T-helper 17 cell (primary cell): ENCODE measurements at places on chromosomes 11 and 22. TPM values are rescaled to one million over a fixed set of nuclear protein-coding genes. Genes with fewer than 3 reads are reported as not detected.

- DNase-seq: no peak
These were observed 837 bp upstream of the PLAAT5 start for GRCh38 chr11:63491636-63492372.

DNA sequence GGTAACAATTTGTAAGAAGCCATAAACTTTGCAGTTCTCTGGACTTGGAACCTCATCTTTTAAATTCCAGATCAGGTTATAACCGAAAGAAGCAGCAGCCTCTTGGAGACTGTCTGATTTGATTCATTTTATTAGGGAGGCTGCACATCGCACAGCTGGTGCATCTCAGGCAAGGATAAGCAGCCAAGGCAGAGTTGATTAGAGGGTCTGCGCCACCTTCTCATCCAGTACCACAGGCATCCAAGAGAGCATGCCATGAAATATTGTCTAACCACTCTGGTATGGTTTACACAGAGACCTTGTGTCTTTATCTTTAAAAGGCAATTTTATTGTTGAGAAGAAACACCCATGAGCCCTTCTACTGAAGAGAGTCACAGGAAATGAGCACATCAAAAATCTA is 16.2 kb upstream of the CWF19L2 start:
- no peak for DNase-seq

- no peak for DNase-seq
These were observed 191.4 kb downstream of the DBX1 start for GRCh38 chr11:19968860-19969259.

- DNase-seq: no peak
These were observed 30.6 kb downstream of the ARVCF start for GRCh38 chr22:19986011-19986409.

GRCh38 chr11:35324981-35325380 is 94.4 kb downstream of the SLC1A2 start:
- no peak for DNase-seq

DNA sequence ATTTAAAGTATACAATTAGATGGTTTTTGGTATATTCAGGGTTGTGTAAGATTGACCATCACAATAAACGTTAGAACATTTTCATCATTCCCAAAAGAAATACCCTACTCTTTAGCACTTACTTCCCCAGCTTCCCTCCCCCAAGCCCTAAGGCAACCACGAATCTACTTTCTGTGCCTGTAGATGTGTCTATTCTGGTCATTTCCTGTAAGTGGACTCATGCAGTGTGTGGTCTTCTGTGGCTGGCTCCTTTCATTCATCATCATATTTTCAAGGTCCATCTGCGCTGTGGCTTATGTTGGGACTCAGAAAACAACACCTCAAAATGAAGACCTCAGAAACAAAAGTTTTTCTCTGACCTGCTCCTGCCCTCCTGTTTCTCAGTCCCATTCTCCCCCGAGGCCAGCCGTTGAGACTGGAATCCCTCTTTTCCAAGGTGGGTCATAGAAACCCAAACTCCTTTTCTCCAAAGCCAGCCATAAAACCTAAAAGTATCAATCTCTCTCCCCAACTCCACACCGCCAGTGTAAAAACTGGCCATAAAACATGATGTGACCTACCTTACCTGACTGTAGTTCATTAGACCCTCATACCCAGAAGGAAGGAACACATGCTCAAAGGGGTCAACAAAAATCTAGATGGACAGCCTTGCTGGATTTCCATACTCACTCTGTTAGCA is 12.9 kb upstream of the TMPRSS13 start:
- DNase-seq: no peak

- DNase-seq: no peak
These were observed 20.9 kb downstream of the INCENP start for GRCh38 chr11:62144641-62145255.

DNA sequence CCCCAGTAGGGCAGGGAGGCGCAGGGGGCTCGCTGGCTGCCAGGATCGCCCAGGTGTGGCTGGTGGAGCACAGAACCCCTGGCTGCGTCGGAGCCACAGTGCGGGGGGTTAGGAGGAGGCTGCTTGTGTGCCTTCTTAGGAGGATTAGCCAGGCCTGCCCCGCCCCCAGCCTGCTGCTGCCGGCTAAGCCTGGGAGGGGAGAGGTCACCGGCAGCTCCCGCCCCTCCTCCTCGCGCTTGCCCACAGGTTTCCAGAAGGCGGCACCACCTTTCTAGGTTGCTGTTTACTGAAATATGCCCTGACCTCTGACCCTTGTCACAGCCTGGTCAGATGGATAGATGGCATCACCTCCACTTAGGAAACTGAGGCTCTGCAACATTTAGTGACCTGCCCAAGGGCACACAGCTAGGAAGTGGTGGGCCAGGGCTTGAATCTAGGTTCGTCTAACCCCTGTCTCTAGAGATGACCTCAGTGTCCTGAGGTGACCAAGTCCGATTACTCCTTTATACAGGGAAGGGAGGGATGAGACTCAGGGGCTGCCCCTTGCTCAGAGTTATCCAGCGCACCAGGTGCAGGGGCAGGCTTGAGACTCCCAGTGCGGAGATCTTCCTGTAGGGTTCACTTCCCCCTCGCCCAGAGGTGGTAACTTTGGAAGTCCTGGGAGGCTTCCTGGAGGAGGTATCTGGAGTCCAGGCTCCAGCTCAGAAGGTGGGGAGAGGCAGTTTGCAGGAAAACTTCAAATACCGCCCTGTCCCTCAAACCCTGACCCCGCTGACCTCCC is 44.0 kb downstream of the MYO7A start:
- no peak for DNase-seq

DNA sequence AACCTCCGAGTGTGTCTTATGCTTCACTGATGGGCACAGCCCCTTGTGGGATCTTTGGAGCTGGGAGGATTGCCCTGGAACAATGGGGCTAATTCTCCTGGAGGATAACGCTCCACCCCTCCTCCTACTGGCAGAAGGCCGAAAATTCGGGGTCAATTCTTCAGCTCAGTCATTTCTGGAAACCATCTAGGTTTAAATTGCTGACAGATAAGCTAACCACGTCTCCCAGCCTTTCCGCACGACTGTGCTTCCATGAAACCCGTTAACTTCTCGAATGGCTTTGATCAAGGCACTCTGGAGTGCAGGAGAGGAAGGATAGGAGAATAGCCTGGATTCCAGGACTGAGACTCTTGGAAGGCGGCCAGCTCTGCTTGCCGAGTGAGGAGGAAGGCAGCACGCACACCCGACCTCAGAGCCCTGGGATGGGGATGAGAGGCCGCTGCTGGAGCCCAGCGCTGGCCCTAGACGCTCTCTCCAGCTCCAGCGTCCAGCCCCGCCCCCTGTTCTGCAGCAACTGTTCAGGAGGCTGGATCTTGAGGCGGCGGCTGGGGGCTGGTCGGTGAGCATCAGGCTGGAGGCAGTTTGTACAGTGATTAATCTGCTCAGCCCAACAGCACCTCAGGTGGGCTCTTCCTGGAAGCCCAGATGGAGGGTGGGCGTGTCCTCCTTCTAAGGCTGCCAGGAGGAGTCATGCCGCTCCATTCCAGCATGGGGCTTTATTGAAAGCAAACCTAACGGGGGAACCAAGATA is 176.7 kb upstream of the NCAM1 start:
- no peak for DNase-seq

- no peak for DNase-seq
These were observed 11.9 kb downstream of the RBFOX2 start for GRCh38 chr22:36016684-36017083.

GRCh38 chr11:83056204-83056603 is 15.5 kb downstream of the RAB30 start:
- no peak for DNase-seq

DNA sequence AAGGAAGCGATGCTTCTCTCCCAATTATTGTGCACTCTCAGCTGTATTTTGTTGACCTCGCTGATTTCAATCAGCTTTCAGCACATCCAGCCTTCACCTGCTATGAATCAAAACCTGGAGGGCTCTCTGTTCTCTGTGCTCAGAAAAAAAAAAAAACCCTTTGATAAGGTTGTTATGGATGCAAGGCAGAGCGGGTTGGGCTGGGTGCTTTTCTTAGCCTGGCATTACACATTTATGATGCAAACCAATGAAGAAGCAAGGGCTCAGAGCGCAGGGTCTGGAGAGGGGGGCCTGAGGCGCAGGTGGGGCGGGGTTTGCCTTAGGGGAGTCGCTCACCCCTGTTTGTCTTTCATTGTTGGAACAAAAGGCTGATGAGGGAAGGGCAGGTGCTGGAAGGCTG is 86.0 kb upstream of the CADM1 start:
- no peak for DNase-seq

GRCh38 chr22:20428496-20429253 is 8.9 kb downstream of the SCARF2 start:
- no peak for DNase-seq

DNA sequence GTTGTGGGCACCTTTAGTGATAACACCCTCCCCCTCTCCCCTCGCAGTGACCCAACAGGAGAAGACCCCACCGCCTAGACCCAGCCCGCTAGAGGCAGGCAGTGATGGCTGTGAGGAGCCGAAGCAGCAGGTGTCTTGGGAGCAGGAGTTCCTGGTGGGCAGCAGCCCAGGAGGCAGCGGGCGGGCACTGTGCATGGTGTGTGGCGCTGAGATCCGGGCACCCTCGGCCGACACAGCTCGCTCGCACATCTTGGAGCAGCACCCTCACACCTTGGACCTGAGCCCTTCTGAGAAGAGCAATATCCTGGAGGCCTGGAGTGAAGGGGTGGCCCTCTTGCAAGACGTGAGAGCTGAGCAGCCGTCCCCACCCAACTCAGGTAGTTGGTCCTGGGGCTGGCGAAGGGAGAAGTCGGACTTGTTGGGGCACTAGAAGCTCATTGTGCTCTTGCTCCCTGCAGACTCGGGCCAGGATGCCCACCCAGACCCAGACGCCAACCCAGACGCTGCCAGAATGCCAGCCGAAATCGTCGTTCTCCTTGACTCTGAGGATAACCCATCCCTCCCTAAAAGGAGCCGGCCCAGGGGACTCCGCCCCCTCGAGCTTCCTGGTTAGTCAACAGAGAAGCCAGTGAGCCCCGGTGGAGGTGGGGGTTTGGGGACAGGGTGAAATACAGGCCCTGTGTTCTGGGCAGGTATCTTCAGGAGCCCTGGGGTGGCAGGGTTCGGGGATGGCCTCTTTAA is 4.7 kb downstream of the SPINDOC start:
- DNase-seq: no peak

- DNase-seq: no peak
These were observed 32.4 kb upstream of the PRR5 start for GRCh38 chr22:44669561-44669976.

- no peak for DNase-seq
These were observed 28.4 kb upstream of the HMOX1 start for GRCh38 chr22:35352214-35353111.

GRCh38 chr22:42062506-42063170 is 8.0 kb downstream of the NAGA start:
- DNase-seq: no peak

- DNase-seq: no peak
These were observed 868.5 kb downstream of the TBC1D22A start for GRCh38 chr22:47630741-47631534.

DNA sequence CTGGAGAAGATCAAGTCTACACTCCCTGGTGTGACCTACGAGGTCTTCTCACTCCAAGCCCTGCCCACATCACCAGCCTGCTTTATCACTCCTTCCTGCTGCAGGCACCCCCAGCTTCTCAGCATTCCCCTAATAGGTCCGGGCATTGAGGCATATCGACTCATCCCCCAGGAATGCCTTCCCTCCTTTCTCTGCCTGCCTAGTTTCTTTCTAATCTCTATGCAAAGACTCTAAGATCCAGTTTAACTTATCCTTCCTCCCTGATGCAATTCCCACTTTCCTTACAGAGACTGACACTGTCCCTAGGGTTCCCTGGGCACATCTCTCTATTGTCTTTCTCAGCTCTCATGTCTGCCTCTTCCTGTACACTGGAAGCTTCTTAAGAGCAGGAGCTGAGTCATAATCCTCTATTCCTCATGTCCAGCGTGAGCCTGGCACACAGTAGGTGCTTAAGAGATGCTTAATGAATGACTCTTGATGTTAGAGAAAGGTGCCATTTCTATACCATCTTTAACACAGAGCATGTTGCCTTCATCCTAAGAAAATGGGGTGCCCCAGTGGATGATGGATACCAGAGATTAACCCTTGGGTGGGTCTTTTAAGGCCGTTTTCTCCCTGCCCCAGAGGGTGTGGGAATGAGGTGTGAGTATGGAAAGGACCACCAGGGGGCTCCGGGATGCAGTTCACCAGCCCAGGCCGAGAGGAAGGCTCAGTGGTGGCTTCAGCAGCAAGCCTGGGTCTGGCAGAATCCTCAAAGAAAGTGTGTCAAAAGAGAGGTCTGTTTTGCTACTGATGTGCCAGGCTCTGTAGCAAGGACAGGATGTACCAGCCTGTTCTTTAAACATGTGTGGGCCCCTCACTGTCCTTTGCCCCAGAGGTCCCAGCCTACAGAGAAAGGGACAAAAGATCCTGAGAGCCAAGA is 34.7 kb downstream of the PARVA start:
- DNase-seq: no peak

The PRG3 gene
- total RNA-seq: not detected

The DDX6 gene
- 218 TPM for total RNA-seq

The RBMXL2 gene
- not detected for total RNA-seq

The GLYATL1 gene
- not detected for total RNA-seq

The ZNF214 gene
- not detected for total RNA-seq

The TMEM126B gene
- total RNA-seq: 25.4 TPM

The MYEOV gene
- total RNA-seq: 8.9 TPM

The GLYAT gene
- total RNA-seq: not detected

The JAM3 gene
- 37.4 TPM for total RNA-seq
